ENCODE measurements at places on chromosomes 16 and 17.

GRCh38 chr17:12362853-12363455 lies 302.7 kb upstream of the MYOCD start:
- DNase-seq = no peak

- DNase-seq = no peak
These were observed 5.6 kb downstream of the SLC25A10 start for GRCh38 chr17:81717766-81718089.

GRCh38 chr17:57714665-57715180 lies 30.4 kb downstream of the CCDC182 start:
- no peak for DNase-seq

- DNase-seq = no peak
These were observed 17.7 kb downstream of the ETV4 start for GRCh38 chr17:43528319-43528987.

DNA sequence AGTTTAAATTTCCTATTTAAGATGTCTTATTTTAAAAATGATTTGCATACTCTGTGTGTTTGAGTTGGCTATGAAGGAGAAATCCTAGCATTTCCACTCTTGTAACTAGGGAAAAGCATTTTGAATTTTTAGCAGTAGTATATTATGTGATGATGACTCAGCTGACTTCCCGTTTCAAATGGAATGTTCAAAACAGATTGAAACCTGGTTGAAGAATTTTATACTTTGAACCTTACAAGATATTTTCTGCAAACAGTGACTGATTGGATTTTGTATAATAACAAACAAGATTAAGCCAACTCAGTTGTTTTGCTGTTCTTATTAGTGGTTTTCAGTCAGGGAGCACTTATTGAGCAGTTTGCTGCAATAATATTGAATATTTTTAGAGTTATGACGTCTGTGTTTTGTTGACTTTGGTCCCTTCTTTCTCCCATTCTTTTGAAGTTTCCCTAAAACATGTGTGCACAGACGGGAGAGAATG lies 8.0 kb downstream of the TNRC6A start:
- DNase-seq = peak; percentile 23

GRCh38 chr16:60041671-60042070 lies 1307.6 kb upstream of the GOT2 start:
- no peak for DNase-seq

DNA sequence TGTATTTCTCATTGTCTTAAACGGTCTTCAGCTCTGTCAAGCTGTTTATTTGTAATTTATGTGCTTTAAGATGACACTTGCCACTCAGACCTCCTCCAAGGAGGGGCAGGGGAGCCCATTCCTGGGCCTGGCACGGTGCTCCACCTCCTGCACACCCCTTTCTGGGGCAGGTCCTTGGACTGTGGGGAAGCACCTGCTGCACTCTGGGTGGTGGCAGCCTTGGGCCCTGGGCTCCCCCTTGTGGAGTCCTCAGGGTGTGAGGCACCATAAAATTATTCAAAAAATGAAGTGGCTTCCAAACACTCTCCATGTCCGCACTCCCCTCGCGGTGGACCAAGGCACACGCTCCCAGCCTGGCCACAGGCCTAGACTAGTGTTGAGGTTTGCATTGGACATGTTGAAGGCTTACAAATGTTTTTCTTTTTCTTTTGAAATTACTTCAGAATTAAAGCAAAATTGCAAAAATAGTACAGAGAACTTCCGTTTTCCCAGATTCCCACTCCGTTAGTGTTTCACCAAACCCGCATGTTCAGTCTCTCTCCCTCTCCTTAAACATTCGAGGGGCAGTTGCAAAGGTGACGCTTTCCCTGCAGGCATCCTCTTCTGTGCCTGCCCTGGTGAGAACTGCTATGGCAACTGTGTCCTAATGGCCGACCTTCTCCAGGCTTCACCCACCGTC lies 32.4 kb downstream of the FOXK2 start:
- no peak for DNase-seq

GRCh38 chr16:19912455-19913339 lies 28.0 kb upstream of the GPRC5B start:
- DNase-seq = peak; percentile 32

- DNase-seq = no peak
These were observed 8.6 kb downstream of the RIPOR1 start for GRCh38 chr16:67537270-67537635.

- DNase-seq = no peak
These were observed 743.5 kb downstream of the WWOX start for GRCh38 chr16:78842950-78843349.

- DNase-seq = no peak
These were observed 101.5 kb downstream of the CLEC16A start for GRCh38 chr16:11045846-11046245.

DNA sequence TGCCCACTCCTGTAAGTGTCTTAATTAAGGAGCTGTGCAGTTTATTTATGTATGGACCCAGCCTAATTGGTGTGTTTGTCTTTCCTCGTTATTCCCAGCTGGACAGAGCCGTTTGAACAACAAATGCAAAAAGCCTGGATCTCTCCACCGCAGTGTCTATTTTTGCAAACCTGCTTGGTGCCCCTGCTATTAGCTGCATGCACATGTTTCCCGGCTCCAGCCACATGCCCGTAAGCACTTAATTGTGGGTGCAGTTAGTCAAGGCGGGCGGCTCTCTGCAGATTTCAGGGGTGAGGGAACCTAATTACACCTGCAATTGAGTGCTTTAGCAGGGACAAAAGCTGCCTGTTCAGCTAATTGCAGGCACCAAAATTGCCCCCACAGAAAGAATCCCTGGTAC lies 74.0 kb upstream of the GSE1 start:
- DNase-seq = no peak

DNA sequence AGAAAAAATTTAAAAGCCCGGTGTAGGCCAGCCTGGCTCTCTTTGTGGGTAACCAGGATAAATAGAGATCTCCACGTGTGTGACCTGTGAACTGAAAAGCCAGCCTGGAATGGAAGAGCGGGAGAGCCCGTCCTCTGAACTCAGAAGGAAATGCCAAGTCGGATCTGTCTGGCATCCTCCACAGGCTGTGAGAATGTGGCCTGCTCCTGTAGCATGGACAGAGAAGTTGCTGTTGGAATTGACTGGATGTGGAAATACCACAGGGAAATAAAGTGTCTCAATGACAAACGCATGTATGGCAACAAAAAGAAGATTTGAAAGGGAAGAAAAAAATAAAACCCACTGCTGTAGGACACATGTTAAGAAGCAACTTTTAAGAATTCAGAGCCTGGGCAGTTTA lies 6.7 kb downstream of the KLHL36 start:
- DNase-seq = no peak

DNA sequence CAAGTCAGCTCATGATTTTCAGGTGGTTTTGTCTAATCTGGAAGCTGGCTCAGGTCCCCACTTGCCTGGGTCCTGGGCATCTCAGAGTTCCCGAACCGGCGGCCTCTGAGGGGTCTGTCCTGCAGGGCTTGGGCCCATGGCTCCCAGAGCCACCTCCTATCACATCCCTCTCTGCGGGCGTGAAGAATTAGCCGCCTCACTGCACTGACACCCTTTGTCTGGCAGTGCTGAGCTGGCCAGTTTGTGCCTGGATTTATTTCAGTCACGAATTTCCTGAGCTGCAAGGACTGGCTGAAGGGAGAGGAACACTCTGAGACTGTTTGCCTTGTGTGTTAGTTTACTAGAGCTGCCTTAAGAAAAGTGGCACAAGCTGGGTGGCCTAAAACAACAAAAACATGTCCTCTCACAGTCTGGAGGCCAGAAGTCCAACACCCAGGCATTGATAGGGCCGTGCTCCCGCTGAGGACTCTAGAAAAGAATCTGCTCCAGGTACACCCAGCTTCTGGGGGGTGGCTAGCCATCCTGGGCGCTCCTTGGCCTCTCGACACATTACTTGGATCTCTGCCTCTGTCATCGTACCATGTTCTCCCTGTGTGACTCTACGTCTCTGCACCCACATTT lies 217.5 kb upstream of the DYNLRB2 start:
- DNase-seq = no peak

GRCh38 chr17:66695098-66695497 lies 139.8 kb upstream of the CACNG5 start:
- no peak for DNase-seq

DNA sequence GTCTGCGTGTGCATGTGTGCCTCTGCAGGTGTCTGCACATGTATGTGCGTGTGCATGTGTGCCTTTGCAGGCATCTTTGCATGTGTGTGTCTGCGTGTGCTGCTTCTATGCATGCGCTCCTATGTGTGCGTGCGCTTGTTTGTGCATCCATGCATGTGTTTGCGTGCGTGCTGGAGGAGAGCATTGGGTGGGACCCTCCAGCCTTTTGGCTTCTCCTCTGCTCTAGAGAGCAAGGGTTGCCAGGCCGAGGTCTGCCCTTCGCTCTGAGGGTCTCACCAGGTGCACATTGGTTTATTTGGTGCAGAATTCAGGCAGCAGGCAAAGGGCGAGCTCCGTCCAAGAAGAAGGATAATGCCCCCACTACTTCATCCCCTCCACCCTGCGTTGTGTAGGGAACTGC lies 1.1 kb upstream of the RAB40B start:
- DNase-seq = no peak

- DNase-seq = no peak
These were observed 150.0 kb downstream of the HS3ST4 start for GRCh38 chr16:25841761-25842160.

- no peak for DNase-seq
These were observed 40.9 kb upstream of the MEOX1 start for GRCh38 chr17:43702637-43703036.

- DNase-seq = no peak
These were observed 30.7 kb upstream of the FOXJ1 start for GRCh38 chr17:76171706-76172105.

Data from fibroblast of skin of left quadriceps (primary cell).